Vagina (tissue), 2 donors: ENCODE measurements at places on chromosomes 2 and 18. TPM values are rescaled to one million over a fixed set of nuclear protein-coding genes. Genes with fewer than 3 reads are reported as not detected.

Gene POMC
- 2.5 TPM for total RNA-seq

Gene CXCR1
- 0.49 TPM for total RNA-seq

Gene GNAL
- 23.3 TPM for total RNA-seq

Gene ZNF385B
- 11.5 TPM for total RNA-seq

GRCh38 chr18:35573531-35573930 lies 8.0 kb upstream of the GALNT1 start:
- DNase-seq: no peak

DNA sequence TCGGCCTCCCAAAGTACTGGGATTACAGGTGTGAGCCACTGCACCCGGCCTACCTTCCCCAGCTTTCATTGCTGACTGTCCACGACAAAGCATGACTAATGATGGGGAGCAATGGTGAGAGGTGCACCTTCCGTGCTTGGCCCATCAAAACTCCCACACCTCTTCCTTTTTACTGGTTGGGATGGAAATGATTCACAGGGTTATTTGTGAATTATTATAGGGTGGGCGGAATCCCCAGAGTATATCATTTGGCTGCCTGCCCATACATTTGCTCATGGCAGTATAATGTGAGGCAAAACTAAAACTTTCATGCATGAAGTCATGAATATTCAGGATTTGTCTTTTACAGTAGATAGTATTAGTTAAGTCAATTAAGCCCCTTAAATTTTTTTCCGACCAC lies 334.2 kb upstream of the NETO1 start:
- DNase-seq: no peak

DNA sequence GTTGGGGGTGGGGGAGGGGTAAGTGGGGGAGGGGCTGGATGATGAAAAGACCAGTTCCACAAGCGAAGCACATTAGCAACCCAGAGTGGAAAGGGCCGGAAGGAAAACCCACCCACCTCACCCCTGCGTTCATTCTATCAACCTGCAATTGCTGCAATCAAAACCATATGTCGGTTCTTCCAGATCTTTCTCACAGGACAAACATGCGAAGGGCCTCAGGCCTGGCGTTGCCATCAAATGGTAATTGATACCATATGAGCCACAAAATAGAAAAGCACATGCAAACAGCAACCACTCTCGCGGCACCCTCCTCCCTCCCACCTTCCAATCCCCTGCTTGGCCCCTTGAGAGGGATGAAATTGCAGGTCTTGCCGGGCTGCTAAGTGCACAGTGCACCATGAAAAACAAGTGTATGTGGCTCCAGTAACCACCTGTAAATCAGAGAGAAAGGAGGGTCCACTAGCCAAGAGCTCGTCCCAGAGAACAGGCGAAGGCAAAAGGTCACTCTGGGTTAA lies 287.5 kb downstream of the TCF4 start:
- no peak for DNase-seq

GRCh38 chr2:108612514-108613183 lies 78.4 kb downstream of the LIMS1 start:
- DNase-seq: no peak

GRCh38 chr2:239387811-239388210 lies 13.0 kb downstream of the HDAC4 start:
- DNase-seq: no peak

DNA sequence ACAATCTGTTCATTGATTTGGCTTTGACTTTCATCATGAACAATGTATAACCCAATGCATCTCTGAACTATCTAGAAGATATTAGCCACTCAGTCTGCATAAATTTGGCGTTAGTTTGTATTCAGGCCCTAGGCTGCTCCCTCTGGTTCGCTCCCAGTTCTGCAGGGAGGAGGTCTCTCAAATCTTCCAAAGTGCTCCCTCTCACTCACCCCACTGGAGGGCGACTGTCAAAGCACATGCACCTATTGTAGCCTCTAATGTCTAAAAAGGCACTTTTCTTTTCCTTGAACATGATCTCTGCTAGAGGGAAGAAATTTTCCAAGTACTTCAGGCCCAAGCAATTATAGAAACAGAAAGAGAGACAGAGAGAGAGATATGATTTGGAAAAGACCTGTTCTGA lies 291.5 kb downstream of the TDRD15 start:
- DNase-seq: no peak
